A673 (cell line): ENCODE measurements at places on chromosomes 3 and 15. TPM values are rescaled to one million over a fixed set of nuclear protein-coding genes. Genes with fewer than 3 reads are reported as not detected.

Gene SLC28A2
- total RNA-seq = not detected in 2 replicates

Gene TGM5
- not detected in 2 replicates for total RNA-seq

Gene CHST13
- 0.35 TPM in 1 of 2 replicates, not detected in the other for total RNA-seq

Gene GABRR3
- not detected in 2 replicates for total RNA-seq

Gene MAP1A
- 65.8 and 83.8 TPM in 2 replicates for total RNA-seq

Gene CHRNA7
- 3.3 and 3.7 TPM in 2 replicates for total RNA-seq

Gene HDGFL3
- 103 TPM in 2 replicates for total RNA-seq

Gene CYP8B1
- not detected in 2 replicates for total RNA-seq

Gene CHRFAM7A
- 0.85 TPM in 1 of 2 replicates, not detected in the other for total RNA-seq

Gene NOP10
- total RNA-seq = 200 and 208 TPM in 2 replicates

Gene SOX2
- total RNA-seq = 62.0 and 64.3 TPM in 2 replicates

Gene CEMIP
- not detected in 2 replicates for total RNA-seq

Gene NEK10
- total RNA-seq = 0.34 and 0.79 TPM in 2 replicates

Gene GOLGA8J
- 0.22 TPM in 1 of 2 replicates, not detected in the other for total RNA-seq

GRCh38 chr3:12837295-12837986 lies 3.9 kb downstream of the RPL32 start:
- DNase-seq = no peak

GRCh38 chr3:60365360-60365759 lies 885.9 kb downstream of the FHIT start:
- DNase-seq = no peak

DNA sequence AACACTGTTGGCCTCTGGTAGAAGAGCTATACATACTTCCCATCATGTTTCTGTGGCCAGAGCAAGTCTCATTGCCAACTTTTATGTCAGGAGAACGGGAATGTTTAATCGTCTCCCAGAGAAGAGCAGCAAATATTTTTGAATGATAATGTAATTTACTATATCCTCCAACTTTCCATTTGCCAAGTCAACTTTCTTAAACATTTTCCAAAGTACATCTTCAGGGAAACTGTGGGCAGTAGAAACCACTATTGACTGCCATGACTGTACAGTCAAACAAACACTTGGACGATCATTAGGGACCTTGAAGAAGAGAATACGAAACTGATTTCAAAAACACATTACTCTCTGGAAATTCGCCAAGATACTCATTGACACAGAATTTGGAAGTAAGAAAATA lies 201.5 kb downstream of the GABRB3 start:
- no peak for DNase-seq

DNA sequence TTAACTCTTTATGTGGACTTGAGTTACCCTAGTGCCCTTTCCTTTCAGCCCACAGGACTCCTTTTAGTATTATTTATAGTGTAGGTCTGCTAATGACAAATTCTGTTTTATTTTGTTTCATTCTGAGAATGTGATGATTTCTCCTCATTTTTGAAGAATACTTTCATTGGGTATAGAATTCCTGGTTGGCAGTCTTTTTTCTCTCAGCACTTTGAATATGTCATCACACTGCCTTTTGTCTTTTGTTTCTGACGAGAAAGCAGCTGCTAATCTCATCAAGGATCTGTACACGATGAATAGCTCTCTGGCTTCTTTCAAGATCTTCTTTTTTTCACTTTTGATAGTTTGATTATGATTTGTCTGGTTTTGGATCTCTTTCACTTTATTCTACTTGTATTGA lies 37.8 kb downstream of the TICRR start:
- DNase-seq = no peak

GRCh38 chr3:109241459-109242186 lies 74.7 kb downstream of the DPPA2 start:
- no peak for DNase-seq

GRCh38 chr15:57445872-57446271 lies 69.6 kb downstream of the CGNL1 start:
- DNase-seq = peak; percentile 45

DNA sequence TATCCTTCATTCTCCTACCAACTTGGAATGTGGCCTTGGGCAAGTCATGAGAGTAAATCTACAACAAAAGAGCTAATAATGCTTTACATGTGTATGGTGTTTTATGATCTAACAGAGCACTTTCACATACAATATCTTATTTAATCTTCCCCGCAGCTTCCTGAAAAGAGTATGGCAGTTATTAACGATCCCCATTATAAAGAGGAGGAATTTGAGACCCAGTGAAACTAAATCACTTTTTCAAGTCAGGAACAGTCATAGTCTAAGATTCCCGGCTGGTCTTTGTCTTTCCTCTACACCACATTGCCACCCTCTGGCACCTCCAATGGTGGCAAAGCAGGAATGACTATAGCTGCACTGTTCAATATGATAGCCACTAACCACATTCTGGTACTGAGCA lies 69.7 kb upstream of the CMSS1 start:
- DNase-seq = peak; percentile 83

GRCh38 chr3:141356046-141356445 lies 12.3 kb upstream of the ZBTB38 start:
- no peak for DNase-seq

DNA sequence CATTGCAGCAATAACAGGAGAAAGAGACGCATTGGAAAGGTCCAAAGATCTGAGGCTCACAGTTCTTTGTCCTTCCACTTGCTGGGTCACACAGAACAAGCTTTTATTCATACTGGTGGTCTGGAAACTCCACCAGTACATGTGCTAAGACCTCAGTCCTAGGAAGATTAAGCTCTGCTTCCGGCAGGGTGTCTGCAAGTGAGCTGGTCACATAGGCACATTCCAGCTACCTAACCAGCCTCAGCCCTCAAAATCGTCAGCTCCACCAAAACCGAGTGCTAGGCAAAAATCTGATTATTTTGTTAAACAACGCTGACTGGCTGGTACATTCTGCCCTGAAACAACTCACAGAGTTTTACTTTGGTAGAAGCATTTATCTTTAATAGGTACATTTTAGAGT lies 2.2 kb downstream of the ZBED2 start:
- DNase-seq = no peak

DNA sequence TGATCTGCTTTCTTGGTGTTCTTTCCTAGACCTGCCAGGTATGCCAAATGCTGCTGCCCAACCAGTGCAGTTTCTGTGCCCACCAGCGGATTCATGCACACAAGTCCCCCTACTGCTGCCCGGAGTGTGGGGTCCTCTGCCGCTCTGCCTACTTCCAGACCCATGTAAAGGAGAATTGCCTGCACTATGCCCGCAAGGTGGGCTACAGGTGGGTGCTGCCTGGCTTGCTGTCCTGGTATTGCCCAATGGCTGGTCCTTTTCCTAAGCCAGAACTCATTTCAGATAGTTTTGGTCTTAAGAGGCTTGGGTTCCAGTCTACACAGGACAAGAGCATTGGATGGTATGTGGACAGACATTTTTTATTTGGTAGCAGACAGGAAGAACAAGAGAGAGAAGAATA lies 26.5 kb upstream of the ALPK3 start:
- DNase-seq = no peak

- no peak for DNase-seq
Observed at GRCh38 chr3:61134532-61134931, 116.7 kb downstream of the FHIT start.

- no peak for DNase-seq
Observed at GRCh38 chr3:4826237-4827100, 152.8 kb upstream of the BHLHE40 start.

GRCh38 chr3:72595376-72595775 lies 252.9 kb downstream of the SHQ1 start:
- DNase-seq = no peak

- DNase-seq = no peak
Observed at GRCh38 chr3:127640042-127640355, 11.0 kb downstream of the PODXL2 start.

DNA sequence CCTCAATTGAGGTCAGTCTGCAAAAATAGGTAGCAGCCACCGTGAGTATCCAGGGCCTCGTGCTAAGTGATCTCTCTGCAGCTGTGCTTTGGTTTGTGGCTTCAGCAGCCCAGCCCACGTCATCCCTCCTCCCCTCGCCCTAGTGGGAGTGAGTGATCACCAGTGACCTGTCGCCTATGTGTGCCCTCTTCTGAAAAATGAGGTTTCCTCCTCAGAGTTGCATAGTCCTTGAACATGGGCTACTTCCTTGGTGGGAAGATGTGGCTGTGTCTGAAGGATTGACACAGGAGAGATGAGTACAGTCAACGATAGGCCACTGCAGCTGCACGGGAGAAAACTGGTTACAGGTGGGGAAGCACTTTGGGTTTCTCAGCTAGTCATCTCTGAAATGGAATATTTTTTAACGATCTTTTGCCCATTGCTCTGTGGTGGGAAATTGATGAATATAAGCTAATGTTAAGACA lies 144.8 kb upstream of the BHLHE40 start:
- no peak for DNase-seq

- DNase-seq = no peak
Observed at GRCh38 chr15:59315914-59316451, 56.7 kb downstream of the MYO1E start.

- no peak for DNase-seq
Observed at GRCh38 chr3:187963677-187964385, 190.1 kb upstream of the LPP start.

- DNase-seq = no peak
Observed at GRCh38 chr3:64814351-64814750, 126.6 kb upstream of the ADAMTS9 start.

GRCh38 chr3:143567823-143568222 lies 280.4 kb downstream of the SLC9A9 start:
- no peak for DNase-seq

DNA sequence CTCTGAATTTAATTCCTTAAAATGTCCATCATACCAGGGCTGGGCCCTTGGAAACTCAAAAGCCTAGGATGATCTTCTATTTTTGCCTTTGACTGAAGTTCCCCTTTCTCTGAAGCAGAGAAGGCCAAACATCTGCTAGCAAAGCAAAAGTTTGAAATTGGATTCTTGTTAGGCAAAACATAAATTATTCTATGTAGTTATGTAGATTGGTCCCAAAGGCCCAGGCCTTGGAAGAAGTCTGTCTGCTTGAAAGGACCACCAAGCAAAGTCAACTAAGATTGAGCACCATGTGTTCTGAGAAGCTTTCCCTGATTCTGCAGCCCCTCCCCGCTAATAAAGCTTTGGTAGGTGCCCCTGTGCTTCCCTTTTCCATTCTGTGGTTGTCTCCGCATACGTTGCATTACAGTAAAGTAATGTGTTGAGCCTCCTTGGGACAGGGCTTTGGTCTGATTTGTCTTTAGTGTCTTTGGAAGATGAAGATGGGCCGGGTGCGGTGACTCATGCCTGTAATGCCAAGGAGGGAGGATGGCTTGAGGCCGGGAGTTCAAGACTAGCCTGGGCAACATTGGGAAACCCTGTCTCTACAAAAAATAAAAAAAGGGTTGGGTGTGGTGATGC lies 56.4 kb downstream of the RPL39L start:
- DNase-seq = no peak

- no peak for DNase-seq
Observed at GRCh38 chr3:72113964-72114363, 329.0 kb upstream of the PROK2 start.

- DNase-seq = no peak
Observed at GRCh38 chr15:25236143-25236860, 202.5 kb downstream of the UBE3A start.

DNA sequence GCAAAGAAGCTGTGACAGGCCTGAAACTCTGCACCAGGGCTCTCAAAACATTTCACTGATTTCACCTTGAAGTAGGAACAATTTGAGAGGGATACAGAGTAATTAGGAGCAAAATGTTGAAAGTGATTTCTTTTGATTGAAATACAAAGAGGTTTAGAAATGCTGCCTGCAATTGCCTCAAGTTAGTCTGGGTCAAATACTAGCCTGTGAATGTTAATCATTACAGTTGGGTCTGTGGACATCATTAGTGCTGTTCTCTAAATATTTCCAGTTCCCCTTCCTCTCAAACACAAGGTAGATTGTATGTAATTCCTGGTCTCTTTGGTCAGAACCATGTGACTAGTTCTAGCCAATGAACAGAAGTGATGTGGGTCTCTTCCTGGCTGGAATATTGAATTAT lies 152.3 kb upstream of the TSC22D2 start:
- DNase-seq = no peak

DNA sequence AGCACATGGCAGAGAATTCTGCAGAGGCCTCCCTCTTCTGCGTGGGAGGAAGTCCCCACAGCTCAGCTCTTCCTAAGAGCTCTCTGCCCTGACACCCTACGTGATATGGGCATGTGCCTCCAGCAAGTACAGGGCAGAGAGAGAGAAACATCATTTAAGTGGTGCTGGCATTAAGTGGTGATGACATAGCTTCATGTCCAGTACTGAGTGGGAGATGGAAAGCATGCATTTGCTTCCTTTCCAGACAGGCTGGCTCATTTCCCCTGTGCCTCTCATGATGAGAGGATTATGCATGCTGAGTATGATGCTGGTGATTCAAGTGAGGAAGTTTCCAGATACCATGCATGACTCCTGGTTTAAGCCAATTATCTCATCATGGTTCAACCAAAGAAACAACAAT lies 26.9 kb downstream of the BFSP2 start:
- peak; percentile 84 for DNase-seq

DNA sequence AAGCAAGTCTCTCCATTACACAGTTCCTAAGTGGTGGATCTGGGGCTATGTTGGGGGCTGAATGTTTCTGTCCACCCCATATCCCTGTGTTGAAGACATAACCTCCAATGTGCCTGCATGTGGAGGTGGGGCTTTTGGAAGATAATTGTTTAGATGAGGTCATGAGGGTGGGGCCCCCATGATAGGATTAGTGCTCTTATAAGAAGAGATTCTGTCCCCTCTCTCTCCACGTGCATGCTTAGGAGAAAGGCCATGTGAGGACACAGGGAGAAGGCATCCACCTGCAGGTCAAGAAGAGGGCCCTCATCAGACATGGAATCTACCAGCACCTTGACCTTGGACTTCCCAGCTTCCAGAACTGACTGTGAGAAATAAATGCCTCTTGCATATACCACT lies 231.0 kb upstream of the CHRNA7 start:
- no peak for DNase-seq

- DNase-seq = peak; percentile 63
Observed at GRCh38 chr15:66931768-66932633, 133.4 kb upstream of the SMAD3 start.
